ENCODE measurements at places on chromosomes 1 and 21. TPM values are rescaled to one million over a fixed set of nuclear protein-coding genes. Genes with fewer than 3 reads are reported as not detected.

PROK1 gene
- total RNA-seq, result not detected

FCGR3A gene
- total RNA-seq, result not detected

IFI44L gene
- total RNA-seq, result 0.28 TPM

OR14K1 gene
- not detected for total RNA-seq

OR2T4 gene
- total RNA-seq, result not detected

IVL gene
- 60.1 TPM for total RNA-seq

SLC44A3 gene
- total RNA-seq, result 11.7 TPM

NHLH2 gene
- 0.07 TPM for total RNA-seq

TMPRSS15 gene
- not detected for total RNA-seq

CITED4 gene
- 79.4 TPM for total RNA-seq

NUF2 gene
- total RNA-seq, result 14.9 TPM

HMGCS2 gene
- total RNA-seq, result 0.46 TPM

RCSD1 gene
- not detected for total RNA-seq

ACOT11 gene
- total RNA-seq, result 8.2 TPM

MTARC2 gene
- total RNA-seq, result 5.8 TPM

ADAMTS5 gene
- not detected for total RNA-seq

All from airway epithelial cell (primary cell).